ENCODE measurements at places on chromosomes 7 and 10. TPM values are rescaled to one million over a fixed set of nuclear protein-coding genes. Genes with fewer than 3 reads are reported as not detected.

GRCh38 chr7:86947929-86948328 lies 111.5 kb downstream of the ELAPOR2 start:
- no peak for DNase-seq

Gene STAG3
- not detected for total RNA-seq

GRCh38 chr7:156177422-156178055 lies 365.3 kb upstream of the SHH start:
- DNase-seq, result no peak

DNA sequence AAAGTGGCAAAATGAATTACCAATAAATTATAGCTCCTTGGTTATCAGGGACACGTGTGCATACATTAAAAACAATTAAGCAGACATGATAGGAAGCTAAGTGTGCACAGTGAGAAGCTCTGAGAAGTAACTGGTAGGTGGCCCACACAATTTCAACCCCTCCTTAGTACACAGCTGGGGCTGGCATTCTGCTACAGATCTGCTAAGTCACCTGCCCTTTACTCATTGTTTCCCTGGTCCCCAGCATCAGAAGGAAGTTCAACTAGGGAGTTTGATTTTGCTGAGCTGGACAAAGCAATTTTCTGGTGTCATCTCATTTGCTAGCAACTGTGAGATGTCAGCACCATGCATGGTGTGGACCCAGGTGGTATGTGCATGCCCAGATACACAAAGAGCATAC lies 424.1 kb upstream of the NPVF start:
- DNase-seq, result no peak

Gene MEIG1
- total RNA-seq, result not detected

Gene CALHM1
- 0.85 TPM for total RNA-seq

DNA sequence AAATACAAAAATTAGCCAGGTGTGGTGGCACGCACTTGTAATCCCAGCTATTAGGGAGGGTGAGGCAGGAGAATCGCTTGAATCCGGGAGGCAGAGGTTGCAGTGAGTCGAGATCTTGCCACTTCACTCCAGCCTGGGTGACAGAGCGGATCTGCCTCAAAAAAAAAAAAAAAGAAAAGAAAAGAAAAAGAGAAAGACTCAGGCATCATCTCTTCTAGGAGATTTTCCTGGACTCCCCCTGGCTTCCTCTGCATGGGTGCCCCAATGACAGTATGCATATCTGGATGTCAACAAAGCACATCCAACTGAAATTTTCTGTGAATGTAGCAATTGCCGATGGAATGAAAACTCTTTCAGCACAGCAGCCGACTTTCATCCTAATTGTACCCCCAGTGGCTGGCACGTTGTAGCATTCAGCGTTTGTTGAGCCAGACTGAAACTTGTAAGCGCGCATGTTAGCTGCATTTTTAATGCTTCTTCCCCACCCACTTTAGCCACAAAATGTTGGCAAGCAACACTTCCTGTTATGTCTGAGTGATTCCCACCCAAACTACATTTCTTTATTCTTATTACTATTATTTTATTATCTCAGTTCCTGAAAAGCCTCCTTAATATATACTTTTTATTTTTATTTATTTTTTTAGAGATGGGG lies 70.2 kb downstream of the PRTFDC1 start:
- peak; percentile 61 for DNase-seq

Gene EVX1
- total RNA-seq, result not detected

Gene HOXA6
- total RNA-seq, result 45.0 TPM

DNA sequence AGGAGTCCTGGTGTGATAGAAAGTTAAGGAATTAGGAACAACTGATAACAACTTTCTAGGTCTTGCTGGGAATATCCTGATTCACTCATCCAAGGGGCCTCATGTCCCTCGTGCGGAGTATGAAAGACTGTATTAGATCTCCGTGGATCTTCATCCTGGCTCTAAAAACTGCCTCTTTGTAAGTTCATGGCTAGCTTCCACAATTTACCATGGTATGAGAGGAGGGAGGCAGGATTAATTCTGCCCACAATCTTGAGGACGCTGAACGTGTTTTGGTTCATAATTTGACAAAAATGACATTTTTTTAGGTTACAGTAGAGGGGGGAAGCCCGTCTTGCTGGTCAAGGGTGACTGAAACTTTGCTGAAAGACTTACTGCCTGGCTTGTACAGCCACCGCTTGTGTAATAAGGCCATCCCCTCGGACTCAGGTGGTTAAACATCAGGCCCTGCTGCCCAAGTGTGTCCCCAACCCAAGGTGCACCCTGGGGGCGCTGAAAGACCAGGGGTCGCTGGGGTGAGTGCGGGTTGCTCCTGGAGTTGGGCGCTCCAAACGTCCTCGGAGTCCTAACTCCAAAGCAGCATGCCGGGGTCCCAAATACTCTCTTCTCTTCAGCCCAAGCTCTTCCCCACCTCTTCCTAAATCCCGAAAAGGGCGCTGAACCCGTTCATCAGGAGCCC lies 733 bp downstream of the HIBADH start:
- peak; percentile 66 for DNase-seq

- DNase-seq, result no peak
These were observed 324.7 kb downstream of the ADARB2 start for GRCh38 chr10:1412531-1413189.

Gene KIN
- total RNA-seq, result 8.9 TPM

DNA sequence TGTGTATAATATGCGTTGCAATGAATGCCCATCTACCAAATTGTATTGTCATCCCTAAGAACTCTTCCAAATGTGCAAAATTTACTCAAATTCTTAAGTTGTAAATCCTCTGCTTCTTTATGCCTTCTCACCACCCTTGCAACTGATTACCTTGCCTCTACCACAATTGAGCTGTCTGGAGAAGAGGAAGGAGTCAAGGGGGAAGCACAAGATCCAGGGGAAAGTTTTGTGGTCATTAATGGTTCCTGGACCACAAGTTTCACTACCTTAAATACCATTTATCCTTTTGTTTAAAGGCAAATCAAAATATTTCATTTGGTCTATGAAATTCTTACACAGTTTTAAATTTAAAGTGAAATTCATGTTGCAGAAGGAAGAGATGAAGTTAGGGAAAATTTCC lies 16.7 kb downstream of the CRPPA start:
- no peak for DNase-seq

Gene SLC26A4
- not detected for total RNA-seq

- DNase-seq, result no peak
These were observed 6.8 kb downstream of the FFAR4 start for GRCh38 chr10:93573051-93573909.

Gene OGDHL
- 1.7 TPM for total RNA-seq

DNA sequence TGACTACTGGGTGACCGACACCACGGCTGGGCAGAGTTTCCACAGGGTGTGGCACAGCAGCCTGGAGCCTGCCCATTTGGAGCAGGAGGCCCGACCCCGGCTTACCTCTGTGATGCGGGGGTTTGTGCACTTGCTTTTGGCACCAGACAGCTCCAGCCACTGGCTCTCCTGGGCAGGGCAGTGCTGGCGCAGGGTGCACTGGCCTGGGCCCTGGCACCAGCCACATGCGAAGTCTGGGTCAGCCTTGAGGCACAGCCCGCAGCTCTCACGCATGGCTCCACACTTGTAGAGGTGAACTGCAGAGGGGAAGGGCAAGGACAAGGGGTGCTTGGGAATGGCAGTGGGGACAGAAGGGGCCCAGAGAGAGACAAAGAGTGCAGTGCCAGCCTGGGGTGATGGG lies 373.7 kb downstream of the PLXNA4 start:
- no peak for DNase-seq

DNA sequence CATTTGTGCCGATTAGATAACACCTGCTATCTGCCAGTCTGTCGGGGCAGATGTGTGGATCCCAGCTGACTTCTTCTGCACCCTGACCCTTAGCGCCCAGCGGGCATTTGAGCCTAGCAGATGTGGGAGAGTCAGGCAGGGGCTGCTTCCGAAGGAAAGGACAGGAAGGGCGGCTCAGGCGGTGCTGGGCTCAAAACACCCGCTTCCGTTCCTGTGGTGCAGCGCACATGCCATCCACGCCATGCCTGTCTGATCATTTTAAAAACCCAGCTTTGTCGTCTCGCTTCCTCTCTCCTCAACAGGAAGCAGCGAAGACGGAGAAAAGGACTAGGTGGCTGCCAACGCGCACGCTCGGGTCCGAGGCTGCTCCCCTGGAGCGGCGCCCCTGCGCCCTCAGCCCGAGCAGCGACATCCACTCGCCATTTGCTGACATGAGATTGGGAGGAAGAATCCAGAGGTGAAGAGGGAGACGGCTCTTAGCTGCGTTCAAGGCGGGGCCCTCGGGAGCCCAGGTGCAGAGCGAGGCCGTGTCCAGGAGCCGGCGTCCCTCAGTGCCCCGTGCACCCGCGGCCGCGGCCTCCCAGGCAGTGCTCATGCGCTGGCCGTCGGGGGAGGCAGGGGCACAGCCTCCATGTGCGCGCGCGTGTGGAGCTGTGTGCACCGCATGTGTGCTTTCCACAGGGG lies 5.9 kb upstream of the BHLHA15 start:
- DNase-seq, result peak; percentile 70

DNA sequence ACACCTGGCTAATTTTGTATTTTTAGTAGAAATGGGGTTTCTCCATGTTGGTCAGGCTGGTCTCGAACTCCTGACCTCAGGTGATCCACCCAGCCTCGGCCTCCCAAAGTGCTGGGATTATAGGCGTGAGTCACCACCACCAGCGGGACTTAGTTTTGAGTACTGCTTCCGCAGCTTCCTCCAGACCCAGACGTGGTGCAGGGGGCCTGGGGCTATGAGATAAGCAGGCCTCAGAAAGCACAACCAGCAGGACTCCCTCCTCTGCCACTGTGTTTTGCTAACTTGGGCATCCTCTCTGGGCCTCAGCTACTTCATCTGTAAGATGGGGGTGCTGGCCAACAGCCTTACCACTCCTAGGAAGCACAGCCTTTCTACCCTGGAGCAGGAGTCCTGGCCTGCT lies 37.8 kb downstream of the GOLGA7B start:
- peak; percentile 11 for DNase-seq

- DNase-seq, result no peak
These were observed 1.5 kb upstream of the RALA start for GRCh38 chr7:39621784-39622411.

- DNase-seq, result no peak
These were observed 56.0 kb downstream of the NKX6-2 start for GRCh38 chr10:132729810-132730572.

GRCh38 chr10:73920089-73920488 lies 9.2 kb downstream of the PLAU start:
- peak; percentile 53 for DNase-seq

Gene NEBL
- 33.0 TPM for total RNA-seq

- DNase-seq, result no peak
These were observed 34.6 kb downstream of the PPP1R9A start for GRCh38 chr7:94941844-94942632.

Gene SPDYE18
- total RNA-seq, result not detected

DNA sequence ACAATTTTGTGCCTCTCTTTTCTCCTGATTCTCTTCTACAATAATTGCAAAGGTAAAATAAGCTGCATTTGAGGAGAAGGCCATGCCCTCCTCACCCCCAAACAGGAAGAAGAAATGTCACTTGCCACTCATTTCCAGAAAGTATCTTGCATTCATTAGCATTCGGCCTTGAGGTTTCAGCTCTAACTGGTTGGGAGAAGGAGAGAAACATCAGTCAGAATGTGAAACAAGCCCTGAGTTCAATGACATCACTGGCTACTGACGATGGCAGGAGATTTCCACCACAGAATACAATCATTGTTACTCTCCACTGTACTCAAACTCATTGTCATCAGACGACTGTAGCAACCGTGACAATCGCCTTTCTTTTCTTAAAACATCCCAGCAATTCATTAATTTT lies 72.8 kb downstream of the PRKCQ start:
- no peak for DNase-seq

GRCh38 chr7:138882249-138882648 lies 84.3 kb upstream of the ATP6V0A4 start:
- DNase-seq, result no peak

GRCh38 chr7:73521636-73522104 lies 423 bp downstream of the BAZ1B start:
- DNase-seq, result peak; percentile 55

- no peak for DNase-seq
These were observed 102.1 kb downstream of the PPP1R17 start for GRCh38 chr7:31788883-31789680.

GRCh38 chr10:119777686-119778085 lies 51.8 kb downstream of the INPP5F start:
- DNase-seq, result no peak

DNA sequence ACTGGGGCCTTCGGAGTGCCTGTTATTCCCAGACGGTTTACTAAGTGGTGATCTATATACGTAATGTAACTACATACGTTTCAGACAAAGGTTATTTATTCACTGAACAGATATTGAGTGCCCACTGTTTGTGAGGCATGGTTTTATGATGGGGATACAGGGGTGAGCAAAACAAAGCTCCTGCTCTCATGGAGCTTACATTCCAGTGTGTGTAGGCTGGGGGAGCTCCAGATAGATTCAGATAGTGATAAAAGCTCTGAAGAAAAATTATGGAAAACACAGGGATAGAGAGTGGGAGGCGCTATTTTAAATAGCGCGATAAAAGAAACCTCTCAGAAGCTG lies 466 bp upstream of the DNAJB12 start:
- no peak for DNase-seq

Gene LUC7L2
- 182 TPM for total RNA-seq

GRCh38 chr7:127655720-127656119 lies 3.7 kb downstream of the SND1 start:
- no peak for DNase-seq

DNA sequence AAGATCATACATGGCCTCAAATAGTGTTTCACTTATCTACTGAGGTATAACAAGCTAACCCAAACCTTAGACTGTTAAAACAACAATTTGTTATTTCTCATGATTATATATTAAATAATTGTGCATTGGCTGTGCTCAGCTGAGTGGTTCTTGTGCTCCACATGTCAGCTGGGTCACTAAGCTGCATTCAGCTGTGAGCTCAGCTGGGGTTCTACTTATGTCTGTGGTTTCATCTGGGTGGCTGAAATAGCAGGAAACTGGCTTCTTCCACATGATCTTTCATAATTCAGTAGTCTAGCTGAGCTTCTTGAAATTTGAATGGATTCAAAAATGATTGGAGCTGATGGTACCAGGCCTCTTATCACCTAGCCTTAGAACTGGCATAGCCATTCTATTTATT lies 181.8 kb upstream of the CSTF2T start:
- DNase-seq, result no peak

DNA sequence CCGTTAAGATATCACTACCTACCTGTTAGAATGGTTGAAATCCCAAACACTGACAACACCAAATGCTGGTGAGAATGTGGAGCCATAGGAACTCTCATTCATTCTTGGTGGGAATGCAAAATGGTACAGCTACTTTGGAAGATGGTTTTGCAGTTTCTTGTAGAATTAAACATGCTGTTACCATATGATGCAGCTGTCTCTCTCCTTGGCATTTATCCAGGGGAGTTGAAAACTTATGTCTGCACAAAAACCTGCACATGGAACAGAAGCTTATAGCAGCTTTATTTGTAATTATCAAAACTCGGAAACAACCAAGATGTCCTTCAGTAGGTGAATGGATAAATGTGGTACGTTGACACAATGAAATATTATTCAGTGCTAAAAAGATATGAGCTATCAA lies 199.5 kb downstream of the BICC1 start:
- no peak for DNase-seq

Gene CDHR1
- total RNA-seq, result 22.6 TPM

Measured in Peyer's patch (tissue), 4 donors.